ENCODE measurements at places on chromosomes 7 and 10. TPM values are rescaled to one million over a fixed set of nuclear protein-coding genes. Genes with fewer than 3 reads are reported as not detected.

The PIK3AP1 gene
- total RNA-seq, result 0.09 TPM

The ZNF467 gene
- total RNA-seq, result 6.1 TPM

The CLCN1 gene
- total RNA-seq, result not detected

The PILRA gene
- total RNA-seq, result 0.22 TPM

The COL13A1 gene
- 0.98 TPM for total RNA-seq
